ENCODE measurements at places on chromosomes 1 and 21. TPM values are rescaled to one million over a fixed set of nuclear protein-coding genes. Genes with fewer than 3 reads are reported as not detected.

ALPL gene
- not detected for polyA plus RNA-seq

ARHGEF19 gene
- polyA plus RNA-seq, result 17.1 TPM

LCE2B gene
- not detected for polyA plus RNA-seq

ANKRD65 gene
- not detected for polyA plus RNA-seq

NBPF10 gene
- 0.66 TPM for polyA plus RNA-seq

ADGRL4 gene
- not detected for polyA plus RNA-seq

TLCD4 gene
- 6.6 TPM for polyA plus RNA-seq

C1orf56 gene
- polyA plus RNA-seq, result 0.58 TPM

PRDM15 gene
- 7.1 TPM for polyA plus RNA-seq

CFHR1 gene
- polyA plus RNA-seq, result not detected

OR2T11 gene
- polyA plus RNA-seq, result not detected

SLAMF1 gene
- 0.17 TPM for polyA plus RNA-seq

CA14 gene
- polyA plus RNA-seq, result 0.57 TPM

AMY2A gene
- polyA plus RNA-seq, result not detected

SPRR3 gene
- polyA plus RNA-seq, result not detected

S100A7 gene
- polyA plus RNA-seq, result not detected

KCNK1 gene
- 9.8 TPM for polyA plus RNA-seq

CELA3B gene
- not detected for polyA plus RNA-seq

PPIAL4G gene
- polyA plus RNA-seq, result not detected

S100A7A gene
- polyA plus RNA-seq, result not detected

RSPO1 gene
- polyA plus RNA-seq, result not detected

ERICH3 gene
- polyA plus RNA-seq, result not detected

KIF2C gene
- 183 TPM for polyA plus RNA-seq

TRPM2 gene
- polyA plus RNA-seq, result 0.82 TPM

ANGPTL3 gene
- polyA plus RNA-seq, result not detected

FCRL4 gene
- polyA plus RNA-seq, result not detected

VCAM1 gene
- not detected for polyA plus RNA-seq

MYOG gene
- not detected for polyA plus RNA-seq

OPN3 gene
- 11.6 TPM for polyA plus RNA-seq

CCDC17 gene
- polyA plus RNA-seq, result 1.6 TPM

CLEC20A gene
- not detected for polyA plus RNA-seq

TSPAN1 gene
- not detected for polyA plus RNA-seq

PTGS2 gene
- polyA plus RNA-seq, result not detected

SLC16A1 gene
- polyA plus RNA-seq, result 73.1 TPM

PM20D1 gene
- not detected for polyA plus RNA-seq

C1orf116 gene
- 0.95 TPM for polyA plus RNA-seq

Data from K562 (cell line).